Stimulated activated CD4-positive, alpha-beta T cell treated with anti-CD3 and anti-CD28 coated beads, Interleukin-15, amount 100 ng/mL, for 1 hour (primary cell): ENCODE measurements at places on chromosomes 3 and 15.

GRCh38 chr3:30688776-30689641 lies 82.6 kb downstream of the TGFBR2 start:
- no peak for DNase-seq

- no peak for DNase-seq
Observed at GRCh38 chr3:161275919-161276318, 54.8 kb downstream of the NMD3 start.

DNA sequence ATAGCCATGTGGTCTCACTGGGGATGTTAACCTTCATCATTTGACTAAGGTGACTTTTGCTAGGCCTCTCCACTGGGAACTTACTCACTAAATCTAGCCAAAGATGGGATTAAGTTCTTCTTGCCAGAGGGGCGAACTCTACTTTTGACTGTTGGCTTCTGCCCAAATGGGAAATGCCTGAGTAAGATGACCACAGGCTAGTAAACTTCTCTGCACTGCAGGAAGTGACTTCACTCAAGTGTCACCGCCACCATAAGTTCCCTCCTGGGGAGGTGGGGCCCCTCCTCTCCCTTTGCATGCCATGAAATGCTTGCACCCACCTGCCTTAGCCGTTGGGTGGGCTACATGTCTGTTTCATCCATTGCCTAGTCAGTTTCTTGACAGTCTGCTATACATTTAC lies 388.3 kb downstream of the FEZF2 start:
- no peak for DNase-seq

DNA sequence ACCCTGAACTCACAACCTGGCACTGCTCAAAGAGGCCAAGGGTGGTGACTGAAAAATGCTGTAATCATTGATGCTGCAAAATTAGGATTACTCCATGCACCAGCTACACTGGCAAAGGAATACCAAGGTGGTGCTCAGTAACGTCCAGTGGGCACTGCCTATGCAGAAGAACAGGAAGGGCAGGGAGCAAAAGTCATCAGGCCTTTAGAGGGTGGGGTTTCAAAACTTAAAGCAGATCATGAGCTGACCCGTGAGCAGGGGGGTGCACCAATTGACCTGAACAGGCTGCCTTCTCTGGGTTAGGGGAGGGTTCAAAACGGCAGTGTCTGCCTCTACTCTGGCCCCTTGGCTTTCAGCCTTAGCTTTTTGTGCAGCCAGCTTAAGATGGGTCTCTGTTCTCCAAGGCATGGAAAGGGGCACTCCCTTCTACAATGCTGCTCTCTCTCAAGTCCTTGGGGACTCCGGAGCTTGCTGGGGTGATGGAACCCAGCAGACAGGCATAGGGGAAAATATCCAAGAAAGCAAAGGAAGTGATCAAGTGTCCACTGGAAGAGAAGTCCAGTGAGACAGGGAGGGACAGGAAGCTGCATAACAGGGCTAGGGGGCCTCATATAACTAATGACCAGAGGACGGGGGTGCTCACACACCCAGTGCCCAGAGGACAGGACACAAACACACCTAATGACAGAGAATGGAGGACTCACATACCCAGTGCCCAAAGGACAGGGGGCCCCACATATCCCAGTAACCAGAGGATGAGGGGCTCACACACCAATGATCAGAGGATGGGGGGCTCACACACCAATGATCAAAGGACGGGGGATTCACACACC lies 11.4 kb downstream of the RAB6B start:
- DNase-seq = no peak

- no peak for DNase-seq
Observed at GRCh38 chr3:59189526-59189925, 139.7 kb upstream of the CFAP20DC start.

GRCh38 chr3:51385621-51386091 lies 565 bp downstream of the MANF start:
- no peak for DNase-seq

DNA sequence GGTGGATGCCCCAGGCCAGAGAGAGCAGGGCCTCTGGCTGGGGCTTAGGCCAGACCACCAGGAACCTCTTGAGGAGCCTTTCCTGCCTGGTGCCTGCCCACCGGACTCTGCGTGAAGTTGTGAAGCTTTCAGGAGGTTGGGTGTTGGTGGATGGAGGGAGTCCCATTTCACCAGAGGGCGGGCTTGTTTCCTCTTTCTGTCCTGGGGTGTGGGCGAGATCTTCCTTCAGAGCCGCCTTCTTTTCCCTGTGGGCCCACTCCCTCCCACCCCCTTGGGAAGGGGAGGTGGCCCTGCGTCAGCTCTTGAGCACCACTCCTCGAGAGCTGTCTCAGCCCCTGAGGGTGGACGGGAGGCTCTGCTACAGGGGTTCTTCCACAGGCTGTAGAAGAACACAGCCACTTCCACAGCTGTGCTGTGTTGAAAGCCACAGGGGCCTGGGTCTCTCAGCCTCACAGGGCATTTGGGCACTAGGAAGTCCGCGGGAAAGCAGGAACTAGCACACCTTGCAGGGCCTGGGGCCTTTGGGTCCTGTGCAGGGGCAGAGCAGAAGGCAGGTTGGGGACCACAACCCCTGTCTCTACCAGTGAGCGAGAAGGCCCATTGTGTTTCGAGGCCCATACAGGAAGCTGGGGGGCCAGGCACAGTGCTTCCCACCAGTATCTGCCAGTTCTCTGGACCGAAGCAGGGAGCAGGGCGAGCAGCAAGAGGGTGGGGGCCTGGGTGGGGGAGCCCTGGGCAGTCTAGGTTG lies 2.1 kb downstream of the AMIGO3 start:
- no peak for DNase-seq

GRCh38 chr3:26018889-26019288 lies 229.0 kb downstream of the OXSM start:
- DNase-seq = no peak

- DNase-seq = no peak
Observed at GRCh38 chr3:71602256-71602655, 18.7 kb upstream of the FOXP1 start.

- DNase-seq = no peak
Observed at GRCh38 chr3:192273697-192274010, 453.7 kb downstream of the FGF12 start.

DNA sequence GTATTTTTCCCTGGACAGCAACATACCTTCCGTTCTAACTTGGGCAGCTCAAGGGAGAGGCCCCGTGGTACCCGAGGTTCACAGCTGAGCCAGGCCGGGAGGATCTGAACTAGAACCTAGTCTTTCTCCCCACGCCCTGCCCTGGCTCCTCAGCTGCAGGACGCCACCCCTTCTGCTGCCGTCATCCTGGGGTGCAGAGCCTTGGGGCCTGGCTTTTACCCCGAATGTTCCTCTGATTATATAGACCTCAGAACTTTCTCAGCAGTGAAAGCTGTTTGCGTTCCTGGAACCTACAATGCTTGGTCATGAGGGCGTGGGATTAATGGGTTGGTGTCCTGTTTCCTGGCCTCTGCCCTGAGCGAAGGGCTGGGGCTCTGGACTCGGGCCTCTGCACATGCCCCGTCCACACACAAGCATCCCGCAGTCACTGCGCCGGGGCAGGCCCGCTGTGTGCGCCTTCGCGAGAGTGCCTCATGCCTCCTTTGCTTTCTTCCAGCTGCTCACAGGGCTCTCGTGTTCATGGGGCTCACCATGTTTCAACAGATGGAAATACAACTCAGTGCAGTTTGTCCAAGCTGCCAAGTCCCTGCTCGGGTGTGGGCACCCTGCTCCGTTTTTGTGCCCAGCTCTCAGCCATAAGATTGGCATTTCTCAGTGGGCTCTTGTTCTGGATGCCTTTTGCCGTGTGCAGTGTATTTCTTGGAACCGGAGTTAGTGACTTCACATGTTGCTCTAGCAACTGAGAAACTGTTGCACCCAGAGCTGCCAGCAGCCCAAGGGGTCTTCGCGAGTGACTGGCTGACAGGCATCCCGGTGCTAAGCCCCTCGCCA lies 20.4 kb downstream of the SYNM start:
- DNase-seq = no peak
